Dermis microvascular lymphatic vessel endothelial cell (primary cell): ENCODE measurements at places on chromosomes 4 and X. TPM values are rescaled to one million over a fixed set of nuclear protein-coding genes. Genes with fewer than 3 reads are reported as not detected.

The NEXMIF gene
- total RNA-seq = under 0.01 TPM in 1 of 2 replicates, not detected in the other

The TNMD gene
- total RNA-seq = not detected in 2 replicates

The CSAG1 gene
- not detected in 2 replicates for total RNA-seq

The TRIM60 gene
- not detected in 2 replicates for total RNA-seq

The CYSLTR1 gene
- total RNA-seq = under 0.01 TPM in 2 replicates
